ENCODE measurements at places on chromosomes 4 and X.

- no peak for DNase-seq
These were observed 178.5 kb downstream of the NHS start for GRCh38 chrX:17553469-17553868.

DNA sequence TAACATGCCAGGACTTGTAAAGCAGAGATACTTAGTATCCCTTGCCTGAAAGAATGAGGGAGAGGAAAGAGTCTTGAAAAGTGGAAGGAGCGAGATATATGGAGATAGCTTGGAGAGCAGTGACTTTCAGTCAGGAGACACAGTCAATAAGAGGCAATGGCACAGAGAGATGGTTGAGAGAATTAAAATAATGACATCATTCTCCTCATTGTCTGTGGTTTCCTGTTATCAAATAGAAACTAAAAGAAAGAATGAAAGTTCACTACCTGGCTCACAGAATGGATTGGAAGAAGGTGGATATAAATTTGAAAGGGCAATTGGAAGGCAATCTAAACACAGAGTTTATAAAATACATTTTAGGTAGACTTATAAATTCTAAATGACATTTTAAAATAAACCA lies 760.2 kb upstream of the AADAT start:
- DNase-seq = no peak

DNA sequence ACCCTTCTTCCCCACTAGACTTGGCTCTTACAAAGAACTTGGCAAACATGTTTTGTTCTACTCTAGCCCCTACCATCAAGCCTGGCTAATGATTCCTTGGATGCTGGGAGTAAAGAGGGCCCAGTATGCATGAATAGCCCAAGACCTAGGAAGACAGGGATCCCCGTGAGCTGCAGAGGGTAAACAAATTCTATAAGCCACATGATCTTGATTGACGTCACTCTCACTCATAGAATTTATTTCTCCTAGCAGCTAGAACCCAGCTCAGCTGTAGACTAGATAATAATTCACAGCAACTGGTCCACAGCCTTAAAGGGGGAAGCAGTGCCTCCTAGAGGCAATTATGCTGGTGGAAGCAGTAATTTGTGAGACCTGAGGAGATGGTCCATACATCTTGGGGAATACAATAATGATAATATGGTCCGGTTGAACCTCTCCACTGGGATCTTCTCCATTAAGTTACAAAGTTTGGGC lies 16.1 kb upstream of the USO1 start:
- DNase-seq = no peak

- no peak for DNase-seq
These were observed 285.3 kb downstream of the SMARCA1 start for GRCh38 chrX:129238011-129238410.

DNA sequence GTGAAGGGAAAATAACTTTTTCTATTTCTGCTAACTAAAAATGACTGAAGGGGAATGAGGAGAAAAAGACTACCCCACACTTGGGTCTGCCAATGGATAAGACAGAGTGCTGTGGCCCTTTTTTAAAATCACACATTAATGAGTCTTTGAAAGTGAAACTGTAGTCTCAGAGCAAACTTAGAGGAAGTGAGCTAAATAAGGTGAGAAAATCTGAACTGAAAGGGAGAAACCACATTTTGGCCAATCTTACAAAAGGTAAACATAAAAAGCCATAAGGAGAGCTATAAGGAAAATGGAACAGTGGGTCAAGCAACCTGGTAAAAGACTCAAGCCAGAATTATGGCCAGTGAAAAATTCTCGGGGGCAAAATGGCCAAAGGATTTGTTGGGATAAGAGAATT lies 755.1 kb upstream of the IGFBP7 start:
- no peak for DNase-seq

DNA sequence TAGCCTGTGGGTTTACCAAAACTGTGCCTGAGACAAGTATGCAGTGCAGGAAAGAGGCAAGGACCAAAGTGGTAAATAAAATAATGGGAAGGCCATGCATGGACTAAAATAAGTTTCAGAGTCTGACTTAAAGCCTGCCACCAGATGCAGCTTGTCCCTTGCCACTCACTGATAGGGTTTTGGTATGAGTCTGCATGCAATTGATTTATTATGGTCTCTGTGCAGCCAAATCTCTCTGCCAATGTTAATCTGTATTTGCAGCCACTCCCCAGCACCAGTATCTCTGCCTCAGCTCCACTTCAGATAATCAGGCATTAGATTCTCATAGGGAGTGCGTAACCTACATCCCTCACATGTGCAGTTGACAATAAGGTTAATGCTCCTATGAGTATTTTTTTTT lies 5.5 kb upstream of the FGF2 start:
- no peak for DNase-seq

GRCh38 chrX:123230798-123231197 lies 46.7 kb downstream of the GRIA3 start:
- DNase-seq = no peak

- no peak for DNase-seq
These were observed 3.5 kb downstream of the EMD start for GRCh38 chrX:154382483-154383069.

DNA sequence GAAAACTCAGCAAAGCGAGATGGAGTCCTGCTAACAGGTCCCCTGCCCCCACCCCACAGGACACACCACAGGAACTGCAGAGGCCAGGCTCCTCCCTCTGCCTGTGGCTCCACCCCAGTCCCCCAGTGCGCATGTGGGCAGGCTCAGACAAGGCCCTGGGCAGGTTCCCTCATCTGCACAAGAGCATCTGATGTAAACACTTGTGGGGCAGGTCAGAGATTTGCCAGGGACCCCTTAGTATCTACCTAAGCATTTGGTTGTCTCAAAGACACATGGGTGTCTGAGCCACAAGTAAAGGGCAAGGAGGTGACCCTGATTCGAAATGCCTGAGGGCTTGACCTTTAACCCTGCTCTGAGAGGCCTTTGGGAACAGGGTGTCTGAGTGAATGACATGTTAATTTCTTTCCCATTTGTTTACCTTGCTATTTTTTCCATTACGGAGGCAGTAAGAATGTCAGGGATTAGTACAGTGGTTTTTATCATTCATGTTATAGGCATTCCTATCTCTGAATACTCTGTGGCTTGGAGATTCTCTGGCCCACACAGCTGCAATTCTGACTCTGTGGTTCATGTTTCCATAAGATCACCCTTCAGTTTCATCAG lies 85.3 kb downstream of the ZNF518B start:
- no peak for DNase-seq

DNA sequence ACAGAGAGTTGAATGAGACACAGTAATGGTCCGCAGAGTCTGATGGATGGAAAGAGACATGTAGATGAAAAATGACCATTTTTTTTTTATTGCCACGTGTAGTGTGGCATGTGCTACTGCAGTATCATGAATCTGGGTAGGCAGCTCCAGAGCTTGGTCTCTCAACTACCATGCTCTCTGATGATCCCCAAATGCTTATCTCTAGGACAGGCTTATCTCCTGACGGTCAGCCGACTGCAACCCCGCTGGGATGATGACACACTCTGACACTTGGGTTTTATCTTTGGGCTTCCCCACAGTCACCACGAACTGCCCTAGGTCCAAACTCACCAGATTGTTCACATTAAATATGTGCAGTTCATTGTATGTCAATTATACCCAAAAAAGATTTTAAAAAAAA lies 239.7 kb downstream of the QDPR start:
- no peak for DNase-seq

DNA sequence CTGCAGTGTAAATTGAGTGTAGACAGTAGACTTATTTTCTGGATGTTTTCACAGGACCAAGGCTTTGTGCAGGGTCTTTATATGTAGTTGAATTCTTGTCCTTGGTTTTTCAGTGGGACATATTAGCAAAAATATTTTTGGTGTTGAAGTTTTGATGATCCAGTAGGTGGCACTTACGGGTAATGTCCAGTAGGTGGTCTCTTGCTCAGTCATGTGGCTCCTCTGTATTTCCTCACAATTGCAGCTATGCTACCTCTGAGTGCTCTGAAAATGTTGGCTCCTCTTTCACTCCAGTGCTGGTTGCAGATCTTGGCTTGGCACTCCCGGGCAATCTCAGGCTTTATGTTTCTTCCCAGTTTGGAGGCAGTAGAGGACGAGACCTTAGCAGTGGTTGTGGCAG lies 419.8 kb upstream of the AMOT start:
- no peak for DNase-seq

DNA sequence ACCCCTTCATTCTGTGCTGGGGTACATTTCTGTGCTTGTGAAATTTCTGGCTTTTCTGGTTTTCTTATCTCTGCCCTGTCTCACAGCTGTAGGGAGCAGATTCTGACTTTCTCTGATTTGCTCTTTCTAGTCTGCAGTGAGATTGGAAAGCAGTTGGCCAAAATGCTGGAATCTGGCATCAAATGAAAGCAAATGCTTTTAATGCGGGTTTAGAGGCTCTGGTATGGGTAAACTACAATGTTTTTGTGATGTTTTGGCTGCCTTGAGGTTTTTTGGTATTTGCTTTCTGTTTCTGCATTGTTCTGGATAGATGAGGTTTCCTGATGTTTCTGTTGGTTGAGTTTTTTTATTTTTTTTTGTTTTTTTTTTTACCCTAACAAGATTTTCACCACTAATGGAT lies 23.8 kb downstream of the SMIM20 start:
- no peak for DNase-seq

GRCh38 chr4:168833881-168834280 lies 176.2 kb downstream of the CBR4 start:
- no peak for DNase-seq

Measured in skeletal muscle cell (primary cell).